Hematopoietic multipotent progenitor cell treated with erythropoietin and hydrocortisone succinate and interleukin-3 and kit ligand, for 8 days (in vitro differentiated cells): ENCODE measurements at places on chromosomes 1 and 21.

- no peak for DNase-seq
These were observed 7.6 kb downstream of the TSNAX start for GRCh38 chr1:231536099-231536498.

GRCh38 chr1:38834937-38835827 is 24.4 kb downstream of the RRAGC start:
- peak; percentile 91 for DNase-seq

GRCh38 chr1:194280463-194280862 is 1094.0 kb upstream of the B3GALT2 start:
- no peak for DNase-seq

DNA sequence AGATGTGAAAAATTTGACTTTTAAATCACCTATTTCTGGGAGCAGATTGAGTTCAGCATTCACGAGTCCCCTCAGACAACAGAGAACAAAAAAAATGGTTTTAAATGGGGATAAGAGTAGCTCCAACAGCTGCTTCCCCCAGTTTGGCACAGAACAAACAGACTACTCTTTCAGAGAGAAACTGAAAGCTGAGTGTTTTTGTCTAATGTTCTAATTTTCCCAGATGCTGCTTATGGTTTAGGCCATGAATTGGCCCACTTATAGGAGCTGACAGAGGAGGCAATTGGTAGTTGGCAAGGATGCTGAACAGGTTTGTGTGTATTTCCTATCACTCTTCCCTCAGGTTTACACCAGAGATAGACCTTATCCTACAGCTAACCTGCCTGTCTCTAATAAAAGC is 1637.4 kb upstream of the PRMT6 start:
- DNase-seq = no peak

DNA sequence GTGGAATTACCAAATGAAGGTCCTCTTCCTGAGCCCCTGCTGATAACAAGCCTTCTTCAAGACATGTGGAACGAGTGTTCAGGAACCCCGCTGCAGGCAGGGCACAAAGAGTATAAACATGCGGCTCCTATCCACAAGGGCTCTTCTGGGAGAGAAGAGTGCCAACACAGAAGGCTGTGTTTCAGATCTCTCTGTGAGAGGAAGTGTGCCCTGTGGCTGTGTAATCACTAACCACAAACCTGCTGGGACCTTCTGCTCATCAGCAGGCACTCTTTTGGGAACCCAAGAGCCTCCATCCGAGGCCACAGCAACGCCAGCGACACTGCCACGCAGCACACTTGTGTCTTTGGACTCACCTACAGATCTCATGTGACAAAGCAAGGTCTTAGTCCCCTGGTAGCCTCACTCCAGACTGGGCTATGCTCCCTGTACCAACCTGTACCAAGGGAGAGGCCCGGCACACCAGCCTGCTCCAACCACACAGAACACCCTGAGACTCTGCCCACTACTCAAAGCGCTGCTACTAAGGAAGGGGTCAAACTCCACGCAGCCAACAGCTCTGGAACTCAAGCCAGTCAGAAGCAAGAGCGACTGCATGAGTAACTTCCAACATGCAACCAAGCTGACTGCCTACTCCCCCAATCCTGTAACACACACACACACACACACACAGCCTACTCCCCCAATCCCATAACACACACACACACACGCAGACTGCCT is 7.8 kb downstream of the PTTG1IP start:
- peak; percentile 85 for DNase-seq

DNA sequence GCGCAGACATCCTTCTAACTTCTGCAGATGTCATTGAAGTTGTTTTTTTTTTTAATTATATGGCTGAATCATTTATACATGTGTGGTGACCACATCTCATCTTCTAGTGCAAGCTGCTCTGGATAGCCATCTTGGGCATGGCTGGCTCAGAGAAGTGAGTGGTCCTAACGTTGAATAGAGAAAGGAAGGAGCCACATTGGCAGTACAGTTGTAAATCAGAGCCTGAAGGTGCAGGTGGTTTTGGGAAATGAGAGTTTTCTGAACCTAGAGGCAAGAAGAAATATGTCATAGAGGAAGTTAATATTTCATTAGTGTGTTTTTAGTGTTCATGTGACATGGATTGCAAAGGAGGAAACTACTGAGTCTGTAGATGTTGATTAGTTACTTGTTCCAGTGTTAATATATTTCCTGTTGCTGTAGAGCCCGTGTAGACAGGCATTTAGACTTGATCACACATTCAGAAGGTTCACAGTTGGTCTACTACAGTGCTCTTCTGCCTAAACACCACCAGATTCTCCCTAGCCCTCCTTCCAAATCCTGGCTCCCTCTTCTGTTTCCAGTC is 163.7 kb downstream of the ROR1 start:
- no peak for DNase-seq

DNA sequence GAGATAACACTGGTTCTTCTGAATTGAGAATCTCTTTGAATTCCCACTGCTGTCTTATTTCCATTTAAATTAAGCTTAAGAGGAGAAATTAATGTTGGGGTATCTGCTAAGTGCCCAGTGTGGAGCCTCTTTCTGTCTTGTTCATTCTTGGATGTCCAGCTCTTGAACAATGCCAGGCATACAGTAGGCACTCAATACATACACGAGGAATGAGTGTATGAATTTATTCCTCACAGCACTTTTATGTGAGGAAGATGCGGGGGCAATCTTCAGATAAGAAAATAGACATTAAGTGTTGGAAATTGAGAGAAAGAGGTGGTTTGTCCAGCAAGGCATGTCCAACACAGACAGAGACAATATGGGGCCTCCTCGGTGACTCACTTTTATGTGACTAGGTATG is 11.8 kb upstream of the ATF3 start:
- DNase-seq = no peak

- DNase-seq = no peak
These were observed 7.0 kb upstream of the PLEKHA6 start for GRCh38 chr1:204366759-204367158.

- no peak for DNase-seq
These were observed 365.6 kb downstream of the DUSP10 start for GRCh38 chr1:221376286-221376685.

DNA sequence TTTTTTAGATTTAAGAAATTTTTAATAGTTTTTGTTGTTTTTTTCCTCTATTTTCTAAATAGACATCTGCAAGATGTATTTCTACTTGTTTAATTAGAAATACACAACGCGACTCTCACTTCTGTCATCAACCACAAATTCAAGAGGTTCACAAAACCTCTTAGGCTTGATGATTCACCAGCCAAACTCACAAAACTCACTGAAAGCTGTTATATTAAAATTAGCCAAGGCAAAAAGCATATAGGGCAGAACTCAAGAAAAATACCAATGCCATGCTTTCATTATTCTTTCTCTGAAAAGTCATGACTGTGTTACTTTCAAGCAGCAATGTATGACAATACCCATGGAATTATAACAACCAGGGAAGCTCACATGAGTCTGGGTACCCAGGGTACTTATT is 487.0 kb upstream of the RGS18 start:
- no peak for DNase-seq

GRCh38 chr1:29234471-29234870 is 1.9 kb upstream of the PTPRU start:
- no peak for DNase-seq

- peak; percentile 24 for DNase-seq
These were observed 617.3 kb downstream of the MATN1 start for GRCh38 chr1:30106125-30106524.

DNA sequence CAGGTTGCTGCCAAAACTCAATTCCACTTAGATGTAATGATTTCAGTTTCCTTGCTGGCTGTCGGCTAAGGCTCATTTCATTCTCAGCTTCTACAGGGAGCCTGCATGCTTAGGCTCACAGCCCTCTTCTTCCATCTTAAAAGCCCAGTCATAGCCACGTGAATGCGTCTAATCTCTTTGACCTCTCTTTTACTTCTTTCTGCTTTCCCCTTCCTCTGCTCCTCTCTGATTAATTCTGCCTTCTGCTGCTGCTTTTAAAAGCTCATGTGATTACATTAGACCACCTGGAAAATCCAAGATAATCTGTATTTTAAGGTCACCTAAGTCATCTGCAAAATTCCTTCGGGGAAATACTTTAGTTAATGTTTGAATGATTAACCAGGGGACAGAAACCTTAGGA is 812.8 kb upstream of the BRINP3 start:
- DNase-seq = no peak

GRCh38 chr1:204962742-204963632 is 80.0 kb upstream of the CNTN2 start:
- no peak for DNase-seq

GRCh38 chr1:112729909-112730308 is 14.8 kb upstream of the PPM1J start:
- DNase-seq = no peak

DNA sequence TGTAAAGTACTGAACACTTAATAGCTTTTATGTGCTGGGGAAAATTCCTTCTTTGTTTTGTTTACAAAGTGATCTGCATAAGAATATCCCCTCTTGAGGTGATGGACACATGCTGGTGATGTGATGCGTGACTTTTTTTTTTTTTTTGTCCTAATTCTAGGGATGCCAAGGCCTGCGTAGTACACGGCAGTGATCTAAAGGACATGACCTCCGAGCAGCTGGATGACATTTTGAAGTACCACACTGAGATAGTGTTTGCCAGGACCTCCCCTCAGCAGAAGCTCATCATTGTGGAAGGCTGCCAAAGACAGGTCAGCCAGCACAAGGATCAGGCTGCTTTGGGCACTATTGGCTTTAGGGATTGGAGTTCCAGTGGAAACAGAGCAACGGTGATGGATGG is 24.7 kb downstream of the ATP1A1 start:
- no peak for DNase-seq

GRCh38 chr1:85607126-85607920 is 26.8 kb downstream of the CCN1 start:
- DNase-seq = no peak

DNA sequence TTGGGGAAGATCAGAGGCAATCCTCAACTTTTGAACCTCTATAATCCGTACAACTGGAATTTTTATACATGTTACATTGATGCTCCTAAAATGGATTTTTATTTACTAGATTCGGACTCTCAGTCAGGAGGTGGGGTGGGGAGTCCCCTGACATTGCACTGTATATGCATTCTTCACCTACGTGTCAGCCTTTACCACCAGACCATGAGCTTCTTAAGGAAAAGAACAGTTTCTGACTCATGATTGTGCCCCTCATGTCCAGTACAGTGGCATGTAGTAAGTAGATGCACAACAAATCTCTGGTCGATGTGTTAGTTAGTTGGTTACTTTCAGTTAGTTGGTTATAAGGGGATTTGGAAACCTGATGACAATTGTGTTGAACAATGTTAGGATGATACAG is 15.4 kb downstream of the LPAR3 start:
- DNase-seq = no peak

- DNase-seq = no peak
These were observed 259.5 kb upstream of the CHRM3 start for GRCh38 chr1:239126884-239127283.

DNA sequence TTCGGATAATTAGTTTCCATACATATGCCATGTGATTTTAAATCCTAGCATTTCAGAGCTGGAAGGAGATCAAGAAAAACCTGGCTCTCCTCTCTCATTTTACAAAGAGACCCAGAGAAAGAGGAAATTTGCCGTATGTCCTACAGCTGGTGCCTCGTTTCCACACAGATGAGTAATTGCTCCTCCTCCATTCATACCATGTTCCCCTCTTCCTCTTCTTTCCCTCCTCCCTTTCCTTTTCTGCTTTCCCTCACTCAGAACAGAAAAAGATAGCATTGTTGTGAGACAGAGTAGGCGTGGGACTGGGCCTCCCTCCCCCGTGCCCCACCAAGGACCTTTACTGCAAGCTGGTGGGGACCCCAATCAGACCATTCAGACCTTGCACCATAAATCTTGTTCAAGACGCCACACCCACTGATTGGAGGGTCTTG is 13.7 kb upstream of the SLC44A3 start:
- DNase-seq = no peak

DNA sequence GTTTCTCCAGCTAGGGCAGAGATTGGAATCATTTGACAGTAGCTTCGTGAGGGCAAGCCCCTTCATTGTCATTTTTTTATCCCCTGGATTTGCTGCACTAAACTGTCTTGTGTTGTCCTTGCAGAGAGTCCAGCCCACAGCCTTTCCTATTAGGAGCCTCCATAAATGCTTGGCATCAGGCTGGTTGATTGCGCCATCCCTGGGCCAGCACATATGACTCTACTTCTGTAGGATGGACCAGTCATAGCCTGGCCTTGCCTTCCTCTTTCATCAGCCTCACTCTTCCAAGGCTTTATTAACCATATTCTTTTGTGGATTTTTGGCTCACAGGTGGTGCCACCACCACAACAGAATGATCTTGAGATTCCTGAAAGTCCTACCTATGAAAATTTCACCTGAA is 31.4 kb downstream of the LY9 start:
- no peak for DNase-seq

DNA sequence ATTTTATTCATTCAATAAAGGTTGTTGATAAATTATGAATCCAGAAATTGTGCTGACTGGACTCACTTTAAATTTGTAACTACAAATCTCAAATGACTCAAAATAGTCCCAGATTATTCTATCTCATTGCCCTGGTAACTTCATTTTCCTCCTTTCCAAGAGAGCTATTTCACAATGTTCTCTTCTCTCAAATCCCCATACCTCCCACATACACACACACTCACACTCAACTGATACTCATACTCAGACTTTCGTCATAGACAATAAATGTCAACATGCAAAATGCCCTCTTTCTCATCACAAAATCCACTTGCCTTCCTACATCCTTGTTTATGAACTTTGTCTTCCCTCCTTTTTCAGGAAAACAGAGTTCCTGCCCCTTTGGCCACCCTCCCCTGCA is 33.3 kb downstream of the EXTL2 start:
- DNase-seq = no peak

- no peak for DNase-seq
These were observed 9.0 kb downstream of the ADORA1 start for GRCh38 chr1:203136409-203137042.

- no peak for DNase-seq
These were observed 55.5 kb upstream of the RBM15 start for GRCh38 chr1:110283677-110284076.

DNA sequence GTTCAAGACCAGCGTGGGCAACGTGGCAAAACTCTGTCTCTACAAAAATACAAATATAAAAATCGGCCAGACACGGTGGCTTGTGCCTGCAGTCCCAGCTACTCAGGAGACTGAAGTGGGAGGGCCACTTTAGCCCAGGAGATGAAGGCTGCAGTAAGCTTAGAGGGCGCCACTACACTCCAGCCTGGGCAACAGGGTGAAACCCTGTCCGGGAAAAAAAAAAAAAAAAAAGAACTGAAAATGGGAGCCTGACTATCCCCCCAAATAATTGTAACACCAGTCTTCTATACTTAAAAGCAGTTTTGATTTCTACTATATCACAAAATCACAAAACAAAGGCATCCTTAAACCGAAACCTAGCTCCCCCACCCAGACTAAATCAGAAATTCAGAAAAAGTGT is 60.3 kb downstream of the CDC42BPA start:
- DNase-seq = no peak

- no peak for DNase-seq
These were observed 1.6 kb downstream of the PADI2 start for GRCh38 chr1:17117451-17118265.

GRCh38 chr1:244851546-244852231 is 12.7 kb downstream of the HNRNPU start:
- peak; percentile 4 for DNase-seq
